Stimulated activated CD8-positive, alpha-beta memory T cell treated with anti-CD3 and anti-CD28 coated beads, Interleukin-4, amount 100 ng/mL, for 1 hour (primary cell): ENCODE measurements at places on chromosomes 12 and 14.

DNA sequence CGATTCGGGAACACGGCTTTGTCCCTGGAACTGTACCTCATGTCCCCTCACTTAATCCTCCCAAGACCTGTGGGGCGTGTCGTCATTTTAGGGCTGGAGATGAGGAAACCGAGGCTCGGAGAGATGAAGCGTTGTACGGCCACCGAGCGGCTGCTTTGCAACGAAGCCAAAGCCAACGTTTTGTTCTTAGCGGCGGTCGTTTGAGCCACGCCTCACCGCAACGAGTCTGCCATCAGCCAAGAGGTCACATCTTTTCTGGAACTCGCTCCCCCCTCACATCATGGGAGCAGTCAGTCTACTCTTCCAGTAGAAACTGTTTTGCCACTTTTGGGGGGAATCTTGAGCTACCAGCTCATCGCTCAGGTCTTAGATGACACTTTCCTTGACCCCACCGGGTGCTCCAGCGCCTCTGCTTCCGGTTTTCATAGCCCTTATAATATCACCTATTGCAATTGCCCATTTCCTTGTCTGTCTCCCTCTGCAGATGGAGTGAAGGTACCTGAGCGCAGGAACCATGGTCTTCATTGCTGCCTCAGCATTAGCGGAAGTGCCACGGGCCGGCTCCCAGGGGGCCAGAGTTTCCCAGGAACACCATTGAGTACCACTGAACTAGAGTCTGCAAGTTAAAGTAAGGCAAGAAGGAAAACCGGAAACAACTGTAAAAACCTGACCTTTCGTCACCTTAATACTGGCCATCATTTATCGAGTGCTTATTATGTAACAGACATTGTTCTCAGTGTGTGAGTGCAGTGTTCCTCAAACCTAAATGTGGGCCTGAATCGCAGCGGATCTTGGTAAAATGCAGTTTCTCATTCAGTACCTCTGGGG is 19.6 kb downstream of the NINJ2 start:
- DNase-seq: no peak

- DNase-seq: no peak
Observed at GRCh38 chr14:91774140-91775096, 42.5 kb upstream of the CATSPERB start.

GRCh38 chr14:59439256-59439965 is 25.8 kb downstream of the GPR135 start:
- no peak for DNase-seq

DNA sequence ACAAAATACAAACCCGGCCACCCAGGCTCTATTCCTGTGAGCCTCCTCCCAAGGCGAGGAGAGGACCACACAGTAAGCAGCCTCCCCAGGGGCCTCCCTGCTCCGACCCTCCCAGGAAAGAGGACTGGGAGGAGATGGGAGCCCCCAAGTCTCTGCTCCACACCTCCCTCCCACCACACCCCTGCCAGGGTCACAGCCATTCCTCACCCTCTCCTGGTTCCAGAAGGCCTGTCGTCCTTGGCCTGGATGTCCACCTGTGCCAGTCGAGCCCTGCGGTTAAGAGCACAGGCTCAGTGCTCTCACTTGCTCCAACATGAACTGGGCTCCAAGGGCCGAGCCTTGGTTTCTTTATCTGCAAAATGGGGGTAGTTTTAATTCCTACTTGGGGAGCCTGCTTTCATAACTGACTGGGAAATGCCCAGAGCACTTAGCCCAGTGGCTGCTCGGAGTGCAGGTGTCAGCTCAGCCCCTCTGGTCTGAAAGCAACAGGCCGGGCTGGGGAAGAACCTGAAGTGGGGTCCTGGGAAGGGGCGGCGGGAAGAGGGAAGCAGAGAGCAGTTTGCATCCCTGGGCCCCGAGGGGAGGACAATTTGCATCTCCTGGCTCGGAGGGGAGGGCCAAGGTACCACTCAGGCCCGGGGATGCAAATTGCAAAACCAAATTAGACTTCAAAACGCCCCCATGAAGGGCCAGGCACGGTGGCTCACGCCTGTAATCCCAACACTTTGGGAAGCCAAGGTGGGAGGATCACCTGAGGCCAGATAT is 23.6 kb downstream of the TCHP start:
- DNase-seq: no peak

GRCh38 chr12:66901138-66901932 is 222.5 kb upstream of the GRIP1 start:
- no peak for DNase-seq

DNA sequence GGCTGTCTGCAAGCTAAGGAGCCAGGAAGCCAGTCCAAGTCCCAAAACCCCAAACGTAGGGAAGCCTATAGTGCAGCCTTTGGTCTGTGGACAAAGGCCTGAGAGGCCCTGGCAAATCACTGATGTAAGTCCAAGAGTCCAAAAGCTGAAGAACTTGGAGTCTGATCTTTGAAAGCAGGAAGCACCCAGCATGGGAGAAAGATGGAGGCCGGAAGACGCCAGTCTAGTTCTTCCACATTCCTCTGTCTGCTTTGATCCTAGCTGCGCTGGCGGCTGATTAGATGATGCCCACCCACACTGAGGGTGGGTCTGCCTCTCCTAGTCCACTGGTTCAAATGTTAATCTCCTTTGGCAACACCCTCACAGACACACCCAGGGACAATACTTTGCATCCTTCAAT is 58.5 kb downstream of the CAPS2 start:
- DNase-seq: no peak

DNA sequence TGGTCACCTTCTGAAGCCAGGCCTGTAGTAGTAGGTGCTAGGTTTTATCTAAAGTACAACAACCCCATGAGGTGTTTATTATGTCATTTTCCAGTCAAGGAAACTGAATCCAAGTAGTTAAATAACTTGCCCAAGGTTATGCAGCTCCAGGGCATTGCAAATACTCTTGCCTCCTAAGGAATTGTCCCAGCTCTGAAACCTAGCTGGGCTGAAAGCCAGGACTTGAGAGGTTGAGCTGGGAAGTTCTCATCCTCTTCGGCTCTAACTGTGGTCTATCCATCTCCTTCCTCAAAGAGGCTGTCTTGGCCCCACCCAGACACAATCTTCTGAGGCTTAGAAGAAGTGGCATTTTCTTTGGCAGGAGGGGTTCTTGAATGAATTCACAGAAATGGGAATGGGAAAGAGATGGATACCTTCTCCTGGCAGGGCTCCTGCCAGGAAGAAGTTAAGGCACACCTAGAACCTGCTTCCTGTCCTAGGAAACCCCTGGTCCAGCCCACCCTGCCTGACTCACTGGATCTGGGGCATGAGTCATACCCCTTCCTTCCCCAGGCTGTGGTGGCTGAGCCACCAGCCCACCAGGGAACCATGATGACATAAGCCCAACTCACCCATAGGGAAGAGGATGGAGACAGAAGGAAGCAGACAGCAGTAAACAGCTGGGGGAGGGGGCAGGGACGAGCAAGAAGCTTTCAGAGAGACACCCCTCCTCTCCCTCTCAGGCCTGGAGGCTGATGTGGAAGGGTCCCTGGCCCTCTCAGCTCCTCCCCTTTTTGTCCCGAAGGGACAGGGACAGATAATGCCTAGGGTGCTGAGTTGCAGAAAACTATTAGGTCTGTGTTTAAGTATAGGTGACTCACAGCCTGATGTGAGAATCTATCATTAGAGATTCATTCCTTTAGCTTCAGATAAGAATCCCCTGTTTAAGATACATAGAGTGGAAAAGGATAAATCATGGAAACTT is 2.1 kb upstream of the PLEK2 start:
- DNase-seq: no peak
